ENCODE measurements at places on chromosomes 1 and 21.

DNA sequence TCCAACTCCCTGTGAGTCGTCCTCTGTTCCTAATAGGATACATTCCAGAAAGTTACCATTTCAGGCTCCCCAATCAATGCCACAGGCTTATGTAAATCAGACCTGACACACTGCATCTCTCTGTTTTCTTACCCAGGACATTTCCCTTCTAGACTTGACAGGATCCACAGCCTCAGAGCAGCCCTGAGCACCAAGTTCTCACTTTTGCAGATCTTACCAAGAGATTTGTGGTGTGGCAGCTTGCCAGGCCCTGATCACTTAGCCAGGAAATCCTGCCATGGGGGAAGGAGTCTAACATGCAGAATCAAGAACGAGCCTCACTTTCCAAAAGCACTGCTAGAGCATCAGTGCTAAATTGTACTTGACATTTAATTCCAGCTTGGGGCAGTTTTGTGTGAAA is 202.9 kb downstream of the TBX15 start:
- no peak for DNase-seq

- no peak for DNase-seq
These were observed 13.8 kb downstream of the CNIH3 start for GRCh38 chr1:224629965-224630364.

GRCh38 chr21:16426936-16427335 is 697.2 kb downstream of the USP25 start:
- DNase-seq = no peak

DNA sequence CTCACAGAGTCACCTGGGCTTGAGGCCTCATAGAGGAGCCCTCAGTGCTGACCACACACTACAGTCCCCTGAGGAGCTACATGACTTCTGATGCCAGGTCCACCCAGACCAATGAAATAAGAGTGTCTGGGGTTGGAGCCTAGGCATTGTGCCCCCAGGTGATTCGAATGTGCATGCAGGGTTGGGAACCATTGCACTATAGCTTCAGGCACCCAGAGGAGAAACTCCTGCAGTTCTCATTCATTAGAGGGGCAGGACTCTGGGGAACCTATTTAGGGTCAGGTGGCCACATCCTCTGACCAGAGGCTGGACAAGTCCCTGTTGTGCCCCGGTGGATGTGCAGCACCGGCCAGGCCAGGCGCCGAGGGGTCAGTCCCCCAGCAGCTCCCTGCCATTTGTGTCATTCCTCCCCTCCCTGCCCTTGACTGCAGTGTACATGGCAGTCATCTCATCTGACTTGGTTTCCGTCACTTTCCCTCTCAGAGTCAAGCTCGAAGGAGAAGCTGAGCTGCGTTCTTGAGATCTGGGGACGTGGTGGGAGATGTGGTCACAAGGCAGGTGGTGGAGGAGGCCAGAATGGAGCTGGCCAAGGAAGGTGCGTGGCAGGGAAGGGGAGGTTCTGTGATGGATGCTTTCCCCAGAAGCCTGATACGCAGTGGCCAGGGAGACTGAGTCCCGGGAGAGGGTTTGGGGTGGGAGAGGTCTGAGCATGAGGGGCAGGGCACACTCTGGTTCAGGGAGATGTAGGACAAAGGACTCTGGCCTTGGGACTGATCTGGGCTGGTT is 6.4 kb downstream of the CLDN19 start:
- no peak for DNase-seq

DNA sequence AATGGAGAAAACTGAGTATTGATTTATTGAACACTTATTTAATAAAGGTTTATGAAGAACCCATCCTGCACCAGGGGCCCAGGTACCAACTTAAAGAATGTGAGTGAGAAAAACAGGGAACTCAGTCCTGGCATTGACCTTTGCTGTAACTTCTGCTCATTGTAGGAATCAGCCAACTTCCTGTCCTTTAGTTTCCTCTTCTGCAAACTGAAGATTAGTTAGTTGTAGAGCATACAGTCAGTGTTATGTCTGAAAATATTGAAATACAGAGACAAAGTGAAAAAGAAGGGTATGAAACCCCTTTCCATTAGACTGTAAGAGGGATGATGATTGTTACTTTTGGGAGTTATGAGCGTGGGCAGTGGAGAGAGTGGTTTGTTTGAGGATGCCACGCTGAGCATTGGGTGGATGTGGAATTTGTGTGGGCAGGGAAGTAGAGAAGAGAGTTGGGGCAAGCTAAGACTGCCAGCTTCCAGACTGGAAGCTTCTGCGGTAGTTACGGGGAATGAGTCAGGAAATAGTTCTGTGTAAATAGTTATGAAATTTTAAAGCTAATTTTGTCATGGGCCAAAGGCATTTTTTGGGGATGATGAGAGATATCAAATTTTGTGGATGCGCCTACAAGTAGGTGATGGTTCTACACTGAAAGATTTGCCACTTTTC is 89.2 kb downstream of the GPR88 start:
- DNase-seq = no peak

All from NCI-H460 (cell line).